HS-5 (cell line): ENCODE measurements at places on chromosomes 6 and 20.

DNA sequence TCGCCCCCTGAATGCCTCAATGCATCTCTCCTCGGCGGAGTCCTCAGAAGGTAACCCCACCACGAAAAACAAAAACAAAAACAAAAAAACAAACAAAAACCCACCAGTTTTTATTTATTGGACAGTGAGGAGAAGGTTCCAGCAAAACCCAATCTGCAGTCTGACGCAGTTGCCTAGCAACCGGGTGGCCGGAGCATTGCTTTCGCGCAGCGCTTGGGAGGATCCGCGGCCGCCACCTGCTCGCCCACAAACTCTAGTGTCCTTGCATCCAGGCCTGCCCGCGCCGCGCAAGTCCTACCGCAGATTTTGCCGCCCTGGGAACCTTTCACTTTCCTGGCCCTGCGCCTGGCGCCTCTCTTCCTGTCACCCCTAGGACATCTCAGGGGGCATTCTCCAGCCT lies 17.6 kb downstream of the TFAP2B start:
- no peak for DNase-seq

GRCh38 chr6:159094444-159095252 lies 49.9 kb upstream of the TAGAP start:
- no peak for DNase-seq

DNA sequence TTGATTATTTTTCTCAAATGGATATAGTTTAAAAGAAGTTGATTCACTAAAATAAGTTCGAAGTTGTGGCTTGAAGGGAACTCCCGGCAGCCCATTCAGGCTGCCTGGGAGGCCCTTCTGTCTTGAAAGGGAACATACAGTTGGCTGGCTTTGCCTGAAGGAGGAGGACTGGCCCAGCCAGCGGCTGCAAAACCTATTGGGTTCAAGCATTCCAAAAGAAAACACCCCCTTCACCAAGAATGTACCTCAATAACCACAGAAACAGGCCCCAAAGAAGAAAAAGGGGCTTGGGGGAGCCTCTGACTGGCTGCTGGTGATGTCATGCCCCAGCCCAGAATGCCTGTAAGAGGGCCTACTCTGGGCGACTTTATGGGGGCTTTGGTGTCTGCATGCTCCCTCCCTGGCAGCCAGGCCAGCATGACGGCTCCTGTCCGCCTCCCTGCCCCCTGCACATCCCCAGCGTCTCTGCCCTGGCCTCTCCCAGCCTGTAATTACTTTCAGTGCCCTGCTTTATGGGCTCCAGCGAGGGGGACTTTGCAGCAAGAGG lies 36.5 kb downstream of the MAFB start:
- DNase-seq, result no peak

GRCh38 chr6:43297644-43298564 lies at the start of gene SLC22A7:
SLC22A7 (plus strand) TSS chr6:43298260; CDS start chr6:43298359, 99 bp downstream.
- no peak for DNase-seq
